ENCODE measurements at places on chromosomes 12 and 14. TPM values are rescaled to one million over a fixed set of nuclear protein-coding genes. Genes with fewer than 3 reads are reported as not detected.

Gene CMTM5
- not detected for total RNA-seq

Gene TBX5
- not detected for total RNA-seq

Gene MGST1
- 209 TPM for total RNA-seq

Gene RASAL1
- total RNA-seq: 0.04 TPM

Gene TBC1D30
- total RNA-seq: 0.39 TPM

Gene SMCO2
- 0.31 TPM for total RNA-seq

Gene KRT74
- not detected for total RNA-seq

Gene MAP3K12
- total RNA-seq: 2.2 TPM

Gene ASCL1
- not detected for total RNA-seq

Gene L3HYPDH
- total RNA-seq: 17.8 TPM

Data from hair follicular keratinocyte (primary cell).